ENCODE measurements at places on chromosomes 13 and 19.

DNA sequence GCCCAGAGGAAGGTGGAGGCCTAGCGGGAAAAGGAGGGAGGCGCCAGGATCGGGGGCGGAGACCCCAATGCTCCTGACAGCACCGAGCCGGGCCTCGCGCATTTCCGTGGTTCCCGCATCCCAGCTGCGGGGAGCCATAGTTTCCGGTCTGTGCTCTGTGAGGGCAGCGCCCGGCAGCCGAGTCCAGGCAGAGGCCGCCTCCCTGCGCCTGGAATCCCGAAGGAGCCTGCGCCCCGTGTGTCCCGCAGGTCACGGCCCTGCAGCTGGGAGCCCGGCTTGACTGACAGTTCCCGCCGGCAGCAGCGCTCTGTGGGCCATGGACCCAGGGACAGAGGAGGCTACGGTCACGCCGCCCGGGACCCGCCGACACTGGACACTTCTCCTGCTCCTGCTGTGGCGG is 74.6 kb upstream of the C13orf46 start:
- DNase-seq, result no peak

DNA sequence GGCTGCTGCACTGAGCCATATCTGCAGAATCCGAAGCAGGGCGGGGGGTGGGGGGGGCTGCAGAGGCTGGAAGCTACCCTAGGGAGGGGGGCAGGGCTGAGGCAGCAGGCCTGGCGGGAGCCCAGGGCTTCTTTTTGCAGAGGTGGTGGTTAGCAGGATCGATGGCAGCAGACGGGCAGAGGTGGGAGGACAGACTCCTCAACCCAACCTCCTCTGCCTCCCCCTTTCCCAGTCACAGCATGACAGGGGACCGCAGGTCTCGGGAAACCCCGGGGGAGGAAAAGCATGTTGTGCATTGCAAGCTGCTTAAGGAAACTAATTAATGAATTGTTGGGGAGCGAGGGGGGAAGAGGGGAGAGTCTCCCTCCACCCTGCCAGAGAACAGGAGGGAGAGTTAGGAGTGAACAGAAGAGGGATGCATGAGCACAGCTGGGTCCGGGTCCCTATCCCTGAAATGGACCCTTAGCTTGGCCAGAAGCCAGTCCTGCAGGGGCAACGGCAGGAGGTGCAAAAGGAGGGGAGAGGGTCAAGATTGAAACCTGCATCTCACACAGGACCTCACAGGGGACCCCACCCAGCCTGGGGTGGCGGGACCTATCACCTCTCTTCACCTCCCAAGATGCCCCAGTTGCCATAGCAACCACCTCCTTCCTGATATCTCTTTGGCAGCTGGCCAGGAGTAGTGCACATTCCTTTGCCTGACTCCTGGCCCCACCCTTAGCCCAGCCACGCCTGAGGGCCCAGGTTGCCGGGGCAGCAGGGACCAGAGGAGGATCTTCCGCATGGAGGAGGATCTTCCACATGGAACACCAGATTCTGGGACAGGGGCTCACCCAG is 1.8 kb downstream of the FXYD7 start:
- no peak for DNase-seq

- DNase-seq, result no peak
These were observed 386.3 kb downstream of the NDFIP2 start for GRCh38 chr13:79867254-79867653.

DNA sequence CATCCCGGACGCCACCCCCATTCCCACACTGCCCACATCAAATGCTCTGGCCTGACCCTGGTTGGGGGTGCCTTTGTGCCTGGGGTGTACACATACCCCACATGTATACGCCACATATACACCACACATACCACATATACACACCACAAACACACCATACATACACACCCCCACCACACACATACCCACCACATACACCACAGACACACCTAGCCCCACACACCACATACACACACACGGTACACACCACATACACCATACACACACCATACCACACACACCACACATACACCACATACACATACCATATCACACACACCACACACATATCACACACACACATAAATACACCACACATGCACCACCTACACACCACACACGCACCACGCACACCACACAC is 10.2 kb downstream of the ERFL start:
- no peak for DNase-seq

DNA sequence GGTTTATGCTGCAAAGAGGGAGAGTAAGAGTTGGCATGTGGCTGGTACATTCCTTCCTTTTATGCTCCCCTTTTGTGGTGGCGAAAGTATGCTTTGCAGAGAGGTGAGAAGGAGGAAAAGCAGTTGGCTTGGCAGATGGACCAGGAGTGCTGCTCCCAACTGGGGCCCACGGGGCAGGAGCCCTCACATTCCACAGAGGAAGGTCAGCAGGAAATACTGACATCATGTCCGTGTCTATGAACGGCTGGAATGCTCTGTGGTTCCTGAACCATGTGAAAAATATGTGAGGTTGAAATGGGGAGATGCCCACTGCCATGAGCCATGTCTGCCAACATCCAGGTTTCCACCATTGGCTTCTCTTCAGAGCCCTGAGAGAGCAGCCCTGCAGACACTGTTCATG is 33.3 kb upstream of the GAS6 start:
- DNase-seq, result no peak

- no peak for DNase-seq
These were observed 6.8 kb upstream of the ADPRHL1 start for GRCh38 chr13:113460064-113460555.

- DNase-seq, result no peak
These were observed 20.6 kb downstream of the FCGBP start for GRCh38 chr19:39913682-39914333.

GRCh38 chr19:1097810-1098176 is 2.6 kb upstream of the POLR2E start:
- DNase-seq, result no peak

- no peak for DNase-seq
These were observed 46.1 kb downstream of the LHFPL6 start for GRCh38 chr13:39556866-39557265.

DNA sequence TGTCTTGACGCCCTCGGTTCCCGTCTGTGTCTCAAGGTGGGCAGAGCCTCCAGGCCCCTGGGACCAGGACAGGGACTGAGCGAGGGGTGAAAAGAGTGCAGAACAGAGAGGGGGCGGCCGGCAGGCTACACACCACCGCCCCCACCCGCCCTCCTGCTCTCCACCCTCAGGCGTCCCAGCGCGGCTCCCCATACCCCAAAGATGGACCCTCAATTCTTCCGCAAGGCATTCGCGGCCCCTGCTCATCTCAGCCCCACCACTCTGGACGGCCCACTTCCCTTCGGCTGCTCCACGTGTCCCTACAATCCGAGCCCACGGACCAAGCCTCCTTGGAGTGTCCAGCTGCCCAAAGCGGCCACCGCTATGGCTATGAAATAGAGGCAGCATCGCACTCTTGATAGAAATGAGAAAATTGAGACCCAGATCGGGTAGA is 1.8 kb downstream of the KLF16 start:
- no peak for DNase-seq

GRCh38 chr13:31543190-31543589 is 196.1 kb upstream of the RXFP2 start:
- DNase-seq, result no peak

GRCh38 chr13:50873467-50873866 is 30.0 kb upstream of the DLEU7 start:
- DNase-seq, result no peak

- no peak for DNase-seq
These were observed 5.3 kb downstream of the CARM1 start for GRCh38 chr19:10876459-10877240.

DNA sequence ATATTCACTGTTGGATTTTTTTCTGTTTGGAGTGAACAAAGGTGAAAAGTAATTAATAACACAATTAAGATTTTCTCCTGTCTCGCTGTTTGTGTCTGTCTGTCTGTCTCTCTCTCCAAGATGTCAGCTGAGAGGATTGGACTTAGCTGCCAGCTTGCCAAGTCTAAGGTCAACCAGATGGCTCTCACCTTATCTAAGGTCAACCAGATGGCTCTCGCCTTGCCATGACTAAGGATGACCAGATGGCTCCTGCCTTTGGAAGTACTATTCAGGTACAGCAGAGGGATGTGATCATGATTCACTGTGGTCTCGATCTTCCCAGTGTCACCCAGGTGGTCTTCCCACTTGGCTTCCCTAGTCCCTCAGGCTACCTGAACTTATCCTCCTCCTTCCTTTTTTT is 1436.4 kb downstream of the UQCRFS1 start:
- no peak for DNase-seq

DNA sequence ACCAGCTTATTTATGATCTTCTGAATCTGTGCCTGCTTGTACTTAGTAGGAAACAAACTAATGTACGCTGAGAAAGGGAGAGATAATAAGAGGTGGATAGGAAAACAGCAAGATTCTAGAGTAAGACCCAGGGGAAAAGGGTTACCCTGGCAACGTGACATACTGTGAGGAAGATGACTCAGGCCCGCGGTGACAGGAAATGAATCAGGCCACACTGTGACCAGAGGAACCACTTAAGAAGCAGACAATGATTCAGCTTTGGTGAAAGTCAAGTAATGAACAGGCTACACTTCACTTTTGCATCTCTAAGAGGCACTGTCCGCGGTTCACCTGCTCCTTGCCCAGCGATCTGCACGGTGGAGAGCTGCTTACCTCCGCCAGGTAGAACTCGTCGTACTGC is 158.2 kb downstream of the NALCN start:
- DNase-seq, result no peak

- no peak for DNase-seq
These were observed 17.3 kb upstream of the CACNG8 start for GRCh38 chr19:53945441-53945840.

- DNase-seq, result no peak
These were observed 47.3 kb downstream of the COL4A1 start for GRCh38 chr13:110259651-110260050.

- no peak for DNase-seq
These were observed 29.3 kb upstream of the PSG8 start for GRCh38 chr19:42794765-42795164.

GRCh38 chr13:102227741-102228140 is 174.1 kb downstream of the FGF14 start:
- DNase-seq, result no peak

- DNase-seq, result no peak
These were observed 15.0 kb downstream of the TMTC4 start for GRCh38 chr13:100659578-100659977.

GRCh38 chr19:53994811-53995210 is 3.4 kb downstream of the CACNG6 start:
- no peak for DNase-seq

GRCh38 chr19:14325134-14325533 is 56.1 kb upstream of the ADGRE5 start:
- no peak for DNase-seq

GRCh38 chr13:111241006-111241755 is 79.3 kb upstream of the TEX29 start:
- DNase-seq, result no peak

- DNase-seq, result no peak
These were observed 483.6 kb downstream of the PCDH20 start for GRCh38 chr13:60931858-60932546.

DNA sequence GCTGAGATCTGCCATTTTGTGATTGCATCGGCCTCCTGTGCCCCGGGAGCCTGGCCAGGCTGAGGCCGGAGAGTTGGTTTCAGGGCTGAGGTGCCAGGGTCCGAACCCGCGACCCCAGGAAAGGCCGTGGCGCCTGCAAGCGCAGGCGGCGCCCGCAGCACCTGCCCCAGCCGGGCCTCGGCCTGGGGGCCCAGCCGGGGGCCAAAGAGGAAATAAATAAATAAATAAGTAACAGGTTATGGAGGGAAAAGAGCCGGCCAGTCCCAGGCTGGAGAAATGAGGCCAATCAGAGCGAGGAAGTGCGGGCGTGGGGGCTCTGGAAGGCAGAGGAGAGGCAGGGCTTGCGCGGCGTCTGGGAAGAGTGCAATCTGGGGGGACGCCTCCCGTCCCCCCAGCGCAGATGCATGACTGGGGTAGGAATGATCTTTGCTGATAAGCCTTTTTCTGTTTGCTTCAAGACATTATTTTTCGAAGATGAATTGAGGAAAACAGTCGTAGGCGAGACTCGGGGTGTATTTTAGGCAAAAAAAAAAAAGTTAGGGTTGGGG is 145.6 kb upstream of the ZNF536 start:
- DNase-seq, result no peak

- no peak for DNase-seq
These were observed 170.0 kb downstream of the LMO7 start for GRCh38 chr13:75806117-75806516.
